ENCODE measurements at places on chromosomes 12 and 14. TPM values are rescaled to one million over a fixed set of nuclear protein-coding genes. Genes with fewer than 3 reads are reported as not detected.

DNA sequence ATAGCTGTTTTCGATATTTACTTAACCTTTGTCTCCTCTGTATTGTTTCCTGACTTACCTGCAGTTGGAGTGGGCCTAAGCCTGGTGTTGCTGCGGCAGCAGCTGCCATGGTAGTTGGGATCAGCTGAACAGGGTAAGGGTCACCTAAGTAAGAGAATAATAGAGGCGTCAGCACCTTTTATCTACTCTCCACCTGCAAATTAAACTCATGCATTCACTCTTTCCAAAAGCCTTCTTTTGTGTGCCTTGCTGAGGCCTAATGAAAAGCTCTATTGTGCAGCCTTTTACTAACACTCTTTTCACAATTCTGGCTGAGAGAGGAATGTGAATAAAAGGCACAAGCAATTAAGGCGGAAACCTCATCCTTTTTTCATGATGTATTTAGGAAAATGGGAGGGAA, 308.7 kb downstream of the SOX5 start:
- DNase-seq = no peak
- H3K27me3 ChIP-seq = no peaks in the 10 kb centered on the region
- H3K4me1 ChIP-seq = no peaks in the 10 kb centered on the region
- H3K27ac ChIP-seq = no peak overlapping the region
- H3K4me3 ChIP-seq = no peak overlapping the region
- H3K36me3 ChIP-seq = no peaks in the 10 kb centered on the region

- no peak overlapping the region for H3K4me3 ChIP-seq
- H3K36me3 ChIP-seq = no peaks in the 10 kb centered on the region
- no peak for DNase-seq
- peaks cover 7% of the 10 kb centered on the region for H3K27me3 ChIP-seq
Observed at GRCh38 chr14:99627100-99627499, 17.8 kb upstream of the HHIPL1 start.

GRCh38 chr12:110841007-110841406, 5.8 kb upstream of the CCDC63 start:
- H3K36me3 ChIP-seq = no peaks in the 10 kb centered on the region
- peaks cover 32% of the 10 kb centered on the region for H3K27me3 ChIP-seq
- no peak for DNase-seq
- H3K4me3 ChIP-seq = no peak overlapping the region
- H3K27ac ChIP-seq = no peak overlapping the region

- no peak for DNase-seq
- no peaks in the 10 kb centered on the region for H3K27me3 ChIP-seq
- peaks cover 16% of the 10 kb centered on the region for H3K36me3 ChIP-seq
- H3K27ac ChIP-seq = no peak overlapping the region
Observed at GRCh38 chr12:106051853-106052531, 86.8 kb downstream of the NUAK1 start.

DNA sequence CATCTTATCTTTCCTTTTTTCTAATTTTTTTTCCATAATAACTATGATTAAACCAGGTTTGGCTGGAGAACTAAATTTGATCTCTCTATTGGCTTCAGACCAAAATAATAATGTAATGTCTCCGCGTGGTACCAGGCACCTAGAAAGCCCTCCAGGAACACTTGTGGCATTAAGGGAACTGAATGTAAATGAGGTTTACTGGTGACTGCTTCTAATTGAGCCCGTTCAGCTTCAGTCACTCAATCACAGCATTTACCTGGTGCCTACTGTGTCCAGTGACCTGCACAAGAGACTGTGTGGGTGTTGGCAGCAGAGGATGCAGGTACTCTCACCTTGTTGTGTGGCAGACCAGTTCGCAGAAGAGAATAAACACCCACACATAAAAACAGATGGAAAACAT, 302.5 kb downstream of the DPF3 start:
- H3K4me1 ChIP-seq = no peaks in the 10 kb centered on the region
- no peaks in the 10 kb centered on the region for H3K36me3 ChIP-seq

DNA sequence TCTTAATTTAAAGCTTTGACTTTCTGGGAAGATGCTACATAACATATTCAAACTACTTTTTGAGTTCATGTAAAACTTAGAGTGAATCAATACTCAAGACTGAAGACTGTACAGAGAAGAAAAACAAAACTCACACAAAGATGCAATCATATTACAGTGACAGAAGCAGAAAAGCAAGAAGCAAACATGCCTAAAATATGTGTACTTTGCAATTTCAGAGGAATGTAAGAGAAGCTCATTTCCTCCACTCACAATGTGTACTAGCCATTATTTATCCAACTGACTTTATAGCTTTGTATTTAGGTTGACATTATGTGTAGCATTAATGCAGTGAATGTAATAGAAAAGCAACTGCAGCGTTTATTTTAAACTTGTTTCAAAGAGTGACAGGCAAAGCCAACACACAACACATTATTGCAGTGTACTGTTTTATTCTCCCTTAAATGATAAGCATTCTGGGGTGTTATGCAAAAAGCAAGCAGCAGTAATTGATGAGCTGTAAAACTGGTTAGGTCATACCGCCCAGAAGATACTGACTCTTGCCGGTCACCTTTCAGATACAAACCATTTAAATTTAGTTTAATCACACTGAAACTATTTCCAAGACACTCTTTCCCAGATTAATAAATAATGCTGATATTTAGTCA, 88.2 kb upstream of the PAWR start:
- H3K4me3 ChIP-seq = no peak overlapping the region
- no peaks in the 10 kb centered on the region for H3K27me3 ChIP-seq
- no peak for DNase-seq
- H3K4me1 ChIP-seq = peaks cover 57% of the 10 kb centered on the region

GRCh38 chr14:67942080-67942710, 122.6 kb downstream of the RAD51B start:
- no peaks in the 10 kb centered on the region for H3K36me3 ChIP-seq
- no peak for DNase-seq

DNA sequence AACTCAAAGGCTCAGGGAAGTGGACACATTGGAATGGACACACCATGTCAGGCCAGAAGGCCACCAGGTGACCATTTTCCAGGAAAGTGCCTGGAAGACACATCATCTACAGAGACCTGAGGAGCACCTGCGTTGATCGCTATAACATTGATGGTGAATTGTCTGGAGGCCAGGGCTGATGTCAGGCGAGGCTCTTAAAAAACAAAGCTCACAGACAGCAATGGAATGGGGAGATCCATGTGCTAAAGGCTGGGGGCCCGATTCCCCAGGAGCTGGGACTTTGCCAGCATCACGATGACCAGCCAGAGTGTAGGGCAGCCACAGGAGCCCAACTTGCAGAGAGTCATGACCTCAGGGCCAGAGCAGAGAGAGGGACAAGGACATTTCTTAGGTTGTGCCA, 30.3 kb downstream of the DIO3 start:
- H3K4me1 ChIP-seq = no peaks in the 10 kb centered on the region
- H3K36me3 ChIP-seq = no peaks in the 10 kb centered on the region
- no peak for DNase-seq

DNA sequence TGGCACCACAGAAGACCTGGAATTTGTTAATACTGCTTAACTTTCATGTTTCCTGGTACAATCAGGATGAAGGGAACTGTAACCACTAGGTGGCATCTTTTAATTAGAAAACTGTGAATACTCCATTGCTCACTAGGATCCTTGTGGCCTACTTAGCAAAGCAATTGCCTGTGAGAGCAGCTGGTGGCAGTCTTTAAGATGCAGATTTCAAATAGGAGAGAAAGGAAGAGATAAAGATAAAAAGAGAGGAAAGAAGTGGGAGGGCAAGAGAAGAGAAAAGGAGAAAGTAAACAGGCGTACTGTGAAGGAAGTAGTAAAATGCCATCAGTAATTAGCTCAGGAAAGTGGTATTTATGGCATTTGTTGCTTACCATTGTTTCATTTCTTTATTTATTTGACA, 114.5 kb downstream of the RAD51B start:
- H3K27ac ChIP-seq = peak overlapping the region; percentile 1
- H3K4me1 ChIP-seq = peaks cover 8% of the 10 kb centered on the region
- H3K4me3 ChIP-seq = peak overlapping the region; percentile 3
- H3K36me3 ChIP-seq = no peaks in the 10 kb centered on the region

- no peak overlapping the region for H3K4me3 ChIP-seq
- no peak overlapping the region for H3K27ac ChIP-seq
- H3K4me1 ChIP-seq = 0 out of 2 replicates have a peak, but pooled peaks cover 6% of the 10 kb centered on the region
Observed at GRCh38 chr12:107891967-107892366, 117.5 kb downstream of the ASCL4 start.

DNA sequence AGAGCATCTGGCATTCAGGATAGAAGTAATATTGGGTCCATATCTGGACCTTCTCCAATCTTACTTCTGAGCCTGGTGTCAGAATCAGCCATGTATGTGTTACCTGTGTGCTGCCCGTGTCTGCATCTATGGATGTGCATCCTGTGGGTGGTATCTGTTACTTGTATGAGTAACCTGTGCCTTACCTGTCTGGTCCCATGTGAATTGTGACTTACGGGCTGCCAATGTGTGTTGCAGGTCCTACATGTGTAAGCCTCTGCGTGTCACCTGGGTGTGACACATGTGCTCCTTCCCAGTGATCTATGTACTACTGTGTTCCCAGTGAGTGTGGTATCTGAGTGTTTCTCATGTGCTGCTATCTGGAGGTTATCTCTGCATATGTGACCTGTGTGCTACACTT, 208.4 kb downstream of the ADGRD1 start:
- H3K4me1 ChIP-seq = no peaks in the 10 kb centered on the region
- no peak overlapping the region for H3K4me3 ChIP-seq
- peaks cover 7% of the 10 kb centered on the region for H3K36me3 ChIP-seq
- no peak for DNase-seq

DNA sequence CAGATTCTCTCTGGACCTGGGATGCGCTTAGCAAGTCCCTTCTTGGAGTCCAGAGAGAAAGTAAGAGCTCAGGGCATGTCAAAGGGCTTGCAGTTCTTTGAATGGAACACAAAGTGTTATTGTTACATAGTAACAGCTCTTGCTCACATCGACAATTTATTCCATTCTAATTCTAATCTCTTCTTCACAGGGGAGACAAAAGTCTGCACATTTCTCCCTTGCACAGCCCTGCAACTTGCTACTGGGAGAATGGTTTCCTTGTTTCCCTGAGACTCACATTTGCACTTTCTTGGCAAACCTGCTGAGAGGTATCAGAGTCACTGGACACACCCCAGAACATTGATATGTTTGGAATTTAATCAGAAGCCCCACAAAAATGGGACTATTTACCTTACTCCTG, 209.9 kb upstream of the IGF1 start:
- DNase-seq = no peak
- no peaks in the 10 kb centered on the region for H3K27me3 ChIP-seq
- no peak overlapping the region for H3K4me3 ChIP-seq
- H3K4me1 ChIP-seq = peaks cover 44% of the 10 kb centered on the region
- no peak overlapping the region for H3K27ac ChIP-seq

DNA sequence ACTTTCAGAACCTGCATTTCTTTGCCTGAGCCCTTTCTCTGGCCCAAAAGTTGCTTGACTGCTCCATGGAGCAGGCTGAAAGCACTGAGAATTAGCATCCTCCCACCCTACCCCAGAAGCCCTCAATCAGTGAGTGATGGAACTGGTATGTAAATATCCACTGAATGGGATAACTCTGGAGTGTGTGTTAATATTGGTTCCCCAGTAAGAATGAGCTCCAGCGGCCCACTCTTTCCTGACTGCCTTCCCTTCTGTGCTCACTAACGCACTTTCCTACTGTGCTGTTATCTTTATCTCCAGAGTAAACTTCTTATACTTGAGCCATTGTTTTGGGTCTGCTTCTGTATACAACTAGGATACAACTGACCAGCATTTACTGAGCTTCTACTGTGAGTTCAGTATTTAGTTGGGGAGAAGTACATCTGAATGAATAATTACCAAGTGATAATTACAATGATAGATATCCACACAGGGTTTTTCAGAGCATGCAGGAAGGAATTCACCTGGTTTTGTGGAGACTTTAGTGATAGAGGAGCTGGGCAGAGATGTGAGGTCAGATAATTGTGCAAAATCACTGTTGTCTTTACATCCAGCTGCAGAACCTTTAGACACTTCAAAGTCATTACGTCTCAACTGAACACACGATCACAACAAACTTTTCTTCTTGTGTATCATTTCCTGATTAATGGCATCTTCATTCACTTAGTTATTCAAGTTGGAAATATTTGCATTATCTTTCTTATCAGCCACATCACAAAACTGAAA, 149.2 kb upstream of the BTG1 start:
- H3K27me3 ChIP-seq = no peaks in the 10 kb centered on the region
- no peaks in the 10 kb centered on the region for H3K36me3 ChIP-seq
- DNase-seq = no peak
- H3K27ac ChIP-seq = peak overlapping the region; percentile 69

- no peaks in the 10 kb centered on the region for H3K4me1 ChIP-seq
- H3K4me3 ChIP-seq = no peak overlapping the region
- H3K27me3 ChIP-seq = peaks cover 8% of the 10 kb centered on the region
- DNase-seq = no peak
- H3K27ac ChIP-seq = no peak overlapping the region
Observed at GRCh38 chr14:53265025-53265424, 111.9 kb upstream of the DDHD1 start.

DNA sequence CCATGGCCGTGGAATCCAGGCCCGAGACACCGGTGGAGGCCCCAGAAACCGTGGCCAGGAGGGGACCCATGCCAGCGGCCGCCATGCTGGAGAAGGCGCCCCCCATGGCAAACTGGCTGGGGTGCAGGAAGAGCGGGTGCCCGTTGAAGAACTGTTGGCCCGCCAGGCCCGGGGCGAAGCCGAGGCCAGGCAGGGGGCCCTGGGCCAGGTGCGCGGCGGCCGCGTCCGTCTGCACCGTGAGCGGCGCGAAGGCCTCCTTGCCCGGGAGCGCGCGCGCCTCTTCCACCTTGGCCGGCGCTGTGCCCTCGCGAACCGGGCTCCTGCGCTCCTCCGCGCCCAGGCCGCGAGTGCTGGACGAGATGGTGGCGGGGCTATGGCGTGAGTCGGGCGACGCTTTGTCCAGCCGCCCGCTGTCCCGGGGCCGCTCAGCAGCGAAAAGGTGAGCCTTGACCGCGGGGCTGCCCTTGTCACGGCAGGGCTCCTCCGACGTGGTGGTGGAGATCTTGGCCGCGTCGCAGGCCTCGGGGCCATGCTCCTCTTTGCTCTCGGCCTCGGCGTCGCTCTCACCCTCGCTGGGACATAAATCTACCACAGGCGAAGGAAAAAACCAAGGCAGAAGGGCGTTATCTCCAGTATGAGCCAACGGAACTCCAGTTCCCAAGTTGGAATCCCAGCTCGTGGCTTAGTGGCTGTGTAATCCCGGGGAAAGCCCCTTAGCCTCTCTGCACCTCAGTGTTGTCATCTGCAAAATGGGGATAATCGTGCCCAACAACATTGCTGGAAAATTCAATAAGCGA, 9.5 kb downstream of the TBX3 start:
- H3K4me1 ChIP-seq = peaks cover 94% of the 10 kb centered on the region
- peak overlapping the region; percentile 99 for H3K4me3 ChIP-seq
- H3K36me3 ChIP-seq = peaks cover 95% of the 10 kb centered on the region
- no peak for DNase-seq
- H3K27me3 ChIP-seq = peaks cover 34% of the 10 kb centered on the region

GRCh38 chr12:104212516-104212915, 3.1 kb upstream of the TXNRD1 start:
- peaks cover 35% of the 10 kb centered on the region for H3K4me1 ChIP-seq
- no peak overlapping the region for H3K4me3 ChIP-seq
- DNase-seq = no peak
- no peak overlapping the region for H3K27ac ChIP-seq

- peaks cover 6% of the 10 kb centered on the region for H3K27me3 ChIP-seq
- no peak overlapping the region for H3K27ac ChIP-seq
- H3K4me3 ChIP-seq = no peak overlapping the region
- no peak for DNase-seq
Observed at GRCh38 chr12:25121916-25122315, 73.0 kb downstream of the DNAI7 start.

The PTGES3 gene
- total RNA-seq = 221 TPM

The LBHD2 gene
- not detected for total RNA-seq

The SPIC gene
- not detected for total RNA-seq

The PEX5 gene
- total RNA-seq = 25.8 TPM

The BCAT1 gene
- total RNA-seq = 180 TPM

The ZFHX2 gene
- total RNA-seq = 5.4 TPM

The SLC41A2 gene
- 6.7 TPM for total RNA-seq
